ENCODE measurements at places on chromosomes 3 and 15. TPM values are rescaled to one million over a fixed set of nuclear protein-coding genes. Genes with fewer than 3 reads are reported as not detected.

GRCh38 chr3:114880078-114880477, 267.0 kb downstream of the ZBTB20 start:
- H3K27me3 ChIP-seq = no peaks in the 10 kb centered on the region
- no peak overlapping the region for H3K27ac ChIP-seq
- H3K4me3 ChIP-seq = no peak overlapping the region
- H3K36me3 ChIP-seq = no peaks in the 10 kb centered on the region
- no peak for DNase-seq
- peaks cover 2% of the 10 kb centered on the region for H3K4me1 ChIP-seq

DNA sequence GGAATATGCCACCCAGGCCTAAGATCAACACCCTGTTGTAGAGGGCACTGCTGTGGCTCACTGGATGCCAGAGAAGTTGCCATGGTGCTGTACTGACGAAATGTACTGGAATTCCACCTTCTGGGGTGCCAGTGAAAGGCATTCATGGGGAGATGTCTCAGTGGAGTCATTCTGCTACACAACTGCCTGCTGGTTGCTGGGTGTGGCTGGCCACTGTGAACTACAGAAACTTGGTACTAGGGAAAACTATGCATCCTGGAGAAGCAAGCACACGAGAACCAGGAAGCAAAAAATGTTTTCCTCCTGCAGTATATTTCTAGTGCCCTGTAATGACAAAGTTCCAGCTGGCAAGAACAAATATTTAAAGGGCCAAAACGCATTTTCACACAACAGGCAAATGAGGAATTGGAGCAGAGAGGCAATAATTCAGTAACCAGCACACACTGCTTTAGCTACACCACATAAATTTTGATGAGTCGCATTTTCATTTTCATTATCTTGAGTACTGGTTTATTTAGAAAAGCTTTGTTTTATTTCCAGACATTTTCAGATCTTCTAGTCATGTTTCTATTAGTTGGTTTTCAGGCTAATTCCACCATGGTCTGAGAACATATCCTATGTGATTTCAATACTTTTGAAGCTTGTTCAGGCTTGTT, 18.3 kb upstream of the RFX7 start:
- no peak overlapping the region for H3K4me3 ChIP-seq
- H3K36me3 ChIP-seq = no peaks in the 10 kb centered on the region
- no peaks in the 10 kb centered on the region for H3K27me3 ChIP-seq

GRCh38 chr3:152997526-152997925, 162.6 kb downstream of the P2RY1 start:
- no peaks in the 10 kb centered on the region for H3K27me3 ChIP-seq
- no peaks in the 10 kb centered on the region for H3K4me1 ChIP-seq
- DNase-seq = no peak
- H3K27ac ChIP-seq = no peak overlapping the region
- H3K36me3 ChIP-seq = no peaks in the 10 kb centered on the region
- no peak overlapping the region for H3K4me3 ChIP-seq

The CLDN16 gene
- polyA plus RNA-seq = 0.02 TPM

- no peak overlapping the region for H3K4me3 ChIP-seq
- H3K4me1 ChIP-seq = no peaks in the 10 kb centered on the region
- H3K36me3 ChIP-seq = no peaks in the 10 kb centered on the region
- no peaks in the 10 kb centered on the region for H3K27me3 ChIP-seq
- no peak overlapping the region for H3K27ac ChIP-seq
- DNase-seq = no peak
These were observed 22.2 kb upstream of the B3GNT5 start for GRCh38 chr3:183230826-183231225.

DNA sequence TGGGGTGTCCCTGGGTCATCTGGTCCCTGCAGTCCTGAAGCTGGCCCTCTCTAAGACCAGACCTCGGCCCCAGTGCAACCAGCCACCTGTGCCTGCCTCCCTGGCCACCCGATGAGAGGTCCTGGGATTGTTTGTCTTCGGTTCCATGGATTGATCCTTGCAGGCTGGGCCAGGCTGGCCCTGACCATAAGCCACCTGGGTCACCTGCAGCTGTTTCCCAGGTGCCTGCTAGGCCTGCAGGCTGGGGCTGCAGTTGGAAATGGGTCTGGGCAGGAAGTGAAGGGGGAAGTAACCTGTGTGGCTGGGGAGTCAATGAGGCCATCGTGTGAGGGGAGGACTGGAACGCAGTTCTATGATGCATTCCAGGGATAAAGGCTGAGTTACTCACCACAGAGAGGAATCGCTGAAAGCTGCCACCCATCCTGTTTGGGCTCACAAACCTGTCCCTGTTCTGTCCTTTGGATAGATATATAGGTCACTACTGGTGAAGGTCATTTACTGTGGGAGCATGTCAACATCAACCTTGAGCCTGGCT, 30.9 kb upstream of the VPS8 start:
- no peaks in the 10 kb centered on the region for H3K36me3 ChIP-seq
- no peak overlapping the region for H3K27ac ChIP-seq
- H3K27me3 ChIP-seq = no peaks in the 10 kb centered on the region
- no peak overlapping the region for H3K4me3 ChIP-seq

DNA sequence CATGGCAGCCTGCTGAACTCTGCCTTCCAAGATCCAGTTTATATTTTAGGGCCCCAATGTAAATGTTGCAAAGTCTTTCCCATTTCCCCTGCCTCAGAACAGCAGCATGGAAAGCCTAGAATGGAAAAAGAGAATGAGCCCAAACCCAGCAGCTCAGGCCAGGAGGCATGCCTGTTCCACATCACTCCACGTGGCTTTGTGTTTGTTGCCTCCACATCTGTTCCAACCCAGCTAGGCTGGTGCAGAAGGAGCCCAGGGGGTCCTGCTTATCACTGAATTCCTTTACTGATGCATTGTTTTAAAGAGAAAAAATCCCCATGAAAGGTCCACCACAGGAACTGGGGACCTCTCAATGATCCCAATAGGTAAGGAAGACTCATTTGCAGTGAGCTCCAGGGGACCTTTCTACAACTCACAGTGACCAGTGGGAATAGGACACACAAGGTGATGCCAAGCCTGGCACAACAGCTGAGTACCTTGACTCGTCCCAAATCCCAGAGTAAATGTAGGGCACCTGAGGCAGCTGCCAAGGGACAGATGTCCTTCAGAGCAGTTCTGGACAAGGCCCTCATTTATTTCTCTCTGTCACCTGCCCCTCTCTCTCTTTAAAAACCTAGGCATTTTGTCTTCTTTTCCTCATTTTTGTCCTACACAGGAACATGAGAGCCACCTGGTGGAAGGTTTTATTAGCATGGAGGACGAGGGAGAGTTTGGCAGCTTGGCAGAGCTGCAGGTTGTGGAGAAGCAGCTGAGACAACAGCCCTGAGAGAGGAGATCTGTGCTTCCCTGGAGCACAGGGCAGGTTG, 41.7 kb upstream of the ADAMTS17 start:
- no peaks in the 10 kb centered on the region for H3K27me3 ChIP-seq
- H3K4me1 ChIP-seq = no peaks in the 10 kb centered on the region
- H3K4me3 ChIP-seq = no peak overlapping the region

- no peak overlapping the region for H3K27ac ChIP-seq
- no peak overlapping the region for H3K4me3 ChIP-seq
These were observed 5.4 kb upstream of the LMAN1L start for GRCh38 chr15:74807282-74807681.

GRCh38 chr3:20022954-20023622, 11.0 kb upstream of the PP2D1 start:
- no peaks in the 10 kb centered on the region for H3K36me3 ChIP-seq
- H3K27ac ChIP-seq = no peak overlapping the region
- no peaks in the 10 kb centered on the region for H3K4me1 ChIP-seq
- no peaks in the 10 kb centered on the region for H3K27me3 ChIP-seq

DNA sequence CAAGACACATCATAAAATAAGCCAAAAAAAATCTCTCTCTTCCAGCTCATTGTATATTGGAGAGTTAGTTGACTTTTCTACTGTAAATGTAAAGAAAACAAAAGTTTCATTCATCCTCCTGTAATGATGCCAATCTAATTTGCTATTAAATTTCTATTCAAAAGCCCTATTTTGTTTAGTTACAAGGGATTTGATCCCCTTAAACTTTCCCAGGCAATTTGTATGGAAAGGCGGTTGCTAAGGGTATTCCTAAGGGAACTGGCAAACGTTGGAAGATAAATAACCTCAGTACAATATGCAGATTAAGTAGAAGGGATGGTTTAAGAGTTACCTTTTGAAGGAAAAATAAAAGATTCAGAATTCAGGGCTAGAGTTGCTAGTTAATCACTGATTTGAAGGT, 352.7 kb downstream of the TIGIT start:
- H3K27ac ChIP-seq = no peak overlapping the region
- no peaks in the 10 kb centered on the region for H3K36me3 ChIP-seq
- no peak overlapping the region for H3K4me3 ChIP-seq

The ZPLD1 gene
- not detected for polyA plus RNA-seq

- no peaks in the 10 kb centered on the region for H3K36me3 ChIP-seq
- no peak overlapping the region for H3K27ac ChIP-seq
- no peaks in the 10 kb centered on the region for H3K27me3 ChIP-seq
- no peak for DNase-seq
These were observed 71.3 kb upstream of the FNDC3B start for GRCh38 chr3:171967932-171968678.

The BCHE gene
- 0.35 TPM for polyA plus RNA-seq

DNA sequence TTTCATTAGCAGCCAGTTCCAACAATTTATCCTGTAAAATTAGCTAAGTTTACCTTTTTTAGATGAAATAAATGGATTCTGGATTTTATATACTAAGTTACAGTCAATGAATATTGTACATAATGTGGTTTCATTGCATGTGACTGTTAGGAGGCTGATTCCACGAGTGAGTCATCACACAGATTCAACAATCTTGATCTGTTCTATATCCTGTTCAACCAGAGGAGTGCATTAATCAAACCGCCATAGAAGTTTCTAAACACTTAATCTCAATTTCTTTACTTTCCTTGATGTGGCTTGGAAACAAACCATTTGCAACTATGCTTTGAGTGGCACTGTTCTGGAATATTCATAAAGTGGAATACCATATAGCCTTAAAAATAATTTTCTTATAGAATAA, 15.3 kb downstream of the DNAJC13 start:
- no peak for DNase-seq
- H3K27ac ChIP-seq = no peak overlapping the region
- H3K36me3 ChIP-seq = peaks cover 3% of the 10 kb centered on the region

GRCh38 chr3:54792584-54792983, 135.3 kb downstream of the LRTM1 start:
- no peak overlapping the region for H3K4me3 ChIP-seq
- H3K4me1 ChIP-seq = peaks cover 9% of the 10 kb centered on the region
- H3K36me3 ChIP-seq = no peaks in the 10 kb centered on the region
- no peak for DNase-seq

DNA sequence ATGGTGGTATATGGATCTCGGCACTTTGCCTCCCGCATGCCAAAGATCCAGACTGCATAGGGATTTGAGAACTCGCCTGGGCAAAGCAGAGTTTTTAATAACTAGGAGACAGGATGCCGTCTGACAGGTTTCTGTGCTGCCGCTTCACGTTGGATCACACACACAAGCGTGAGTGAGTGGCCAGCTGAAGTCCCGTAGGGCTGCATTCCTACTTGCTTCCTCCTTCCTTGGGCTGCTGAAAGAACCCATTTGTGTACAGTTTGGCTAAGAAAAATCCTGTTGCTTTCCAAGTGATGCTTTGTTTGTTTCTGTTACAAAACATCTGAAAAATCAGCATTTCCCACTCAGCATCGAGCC, 604.3 kb upstream of the CFAP20DC start:
- no peaks in the 10 kb centered on the region for H3K36me3 ChIP-seq
- no peak overlapping the region for H3K27ac ChIP-seq
- no peaks in the 10 kb centered on the region for H3K4me1 ChIP-seq
- H3K4me3 ChIP-seq = no peak overlapping the region
- DNase-seq = no peak

GRCh38 chr3:29324180-29324651, 43.3 kb downstream of the RBMS3 start:
- H3K27me3 ChIP-seq = no peaks in the 10 kb centered on the region
- no peaks in the 10 kb centered on the region for H3K4me1 ChIP-seq
- DNase-seq = no peak
- no peak overlapping the region for H3K4me3 ChIP-seq
- no peak overlapping the region for H3K27ac ChIP-seq

DNA sequence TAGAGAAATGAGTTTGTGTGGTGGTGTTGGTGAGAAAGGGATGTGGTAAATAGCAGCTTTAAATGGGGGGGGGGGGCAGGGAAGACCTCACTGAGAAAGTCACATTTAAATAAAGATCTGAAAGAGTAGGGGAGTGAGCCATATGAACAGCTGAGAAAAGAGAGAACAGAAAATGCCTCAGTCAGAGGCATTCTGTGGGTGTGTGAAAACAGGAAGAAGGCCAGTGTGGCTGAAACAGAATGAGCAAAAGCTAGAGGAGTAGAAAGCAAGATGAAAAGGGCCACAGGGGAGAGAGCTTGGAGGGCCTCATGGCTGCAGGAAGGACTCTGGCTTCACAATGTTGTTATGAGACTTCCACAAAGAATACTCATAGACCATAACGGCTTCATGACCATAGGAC, 783.3 kb downstream of the ZPLD1 start:
- H3K27me3 ChIP-seq = no peaks in the 10 kb centered on the region
- H3K4me1 ChIP-seq = no peaks in the 10 kb centered on the region
- H3K4me3 ChIP-seq = no peak overlapping the region

DNA sequence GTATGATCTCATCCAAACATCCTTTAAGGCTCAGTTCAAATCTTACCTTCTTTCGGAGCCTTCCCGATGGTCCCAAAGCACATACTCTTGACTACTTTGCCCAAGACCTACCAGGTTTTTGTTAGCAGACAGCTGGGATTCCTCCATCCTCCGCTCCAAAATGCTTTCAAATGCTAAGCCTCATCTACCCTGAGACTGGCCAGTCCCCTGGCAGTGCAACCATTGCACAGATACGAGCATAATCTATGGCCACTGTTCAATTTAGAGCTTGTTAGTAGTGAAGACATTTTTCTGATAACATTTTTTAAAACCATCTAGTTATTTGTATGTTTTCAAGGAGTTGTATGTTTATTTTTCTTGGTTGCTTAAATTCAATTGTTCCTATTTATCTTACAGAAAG, 264.4 kb upstream of the NR2F2 start:
- no peak overlapping the region for H3K27ac ChIP-seq
- DNase-seq = no peak
- H3K36me3 ChIP-seq = no peaks in the 10 kb centered on the region

DNA sequence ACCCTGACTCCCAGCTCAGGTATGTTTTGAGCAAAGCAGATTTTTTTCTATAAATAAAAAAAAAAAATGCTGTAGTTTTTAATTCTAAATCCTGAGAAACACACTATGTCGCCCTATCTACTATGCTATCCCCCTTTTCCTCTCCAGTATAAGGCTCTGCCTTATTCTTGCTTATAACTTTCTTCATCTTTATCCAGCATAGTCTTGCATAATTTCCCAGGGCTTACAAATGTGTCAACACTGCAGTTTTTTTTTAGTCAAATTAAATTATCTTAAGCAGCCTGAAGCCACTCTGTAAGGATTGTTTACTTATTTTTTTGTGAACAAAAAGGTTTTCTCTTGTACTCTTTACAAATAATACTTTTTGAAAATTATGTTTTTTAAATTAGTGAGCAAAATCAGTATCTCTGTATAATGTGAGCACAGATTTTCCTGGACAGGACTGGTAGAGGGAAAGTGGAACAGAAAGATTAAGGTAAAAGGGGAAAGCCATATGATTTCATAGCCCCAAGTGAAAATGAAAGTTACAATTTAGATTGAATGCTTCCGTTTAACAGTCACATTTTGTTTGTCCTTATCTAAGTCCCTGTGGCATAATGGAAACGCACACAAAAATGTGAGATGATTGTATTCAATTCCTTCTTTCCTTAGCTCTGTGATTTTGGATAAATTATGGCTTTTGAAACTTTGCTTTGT, 5.6 kb upstream of the PYDC2 start:
- no peak overlapping the region for H3K27ac ChIP-seq
- no peaks in the 10 kb centered on the region for H3K27me3 ChIP-seq
- H3K36me3 ChIP-seq = no peaks in the 10 kb centered on the region
- DNase-seq = no peak
